ENCODE measurements at places on chromosomes 5 and 9.

DNA sequence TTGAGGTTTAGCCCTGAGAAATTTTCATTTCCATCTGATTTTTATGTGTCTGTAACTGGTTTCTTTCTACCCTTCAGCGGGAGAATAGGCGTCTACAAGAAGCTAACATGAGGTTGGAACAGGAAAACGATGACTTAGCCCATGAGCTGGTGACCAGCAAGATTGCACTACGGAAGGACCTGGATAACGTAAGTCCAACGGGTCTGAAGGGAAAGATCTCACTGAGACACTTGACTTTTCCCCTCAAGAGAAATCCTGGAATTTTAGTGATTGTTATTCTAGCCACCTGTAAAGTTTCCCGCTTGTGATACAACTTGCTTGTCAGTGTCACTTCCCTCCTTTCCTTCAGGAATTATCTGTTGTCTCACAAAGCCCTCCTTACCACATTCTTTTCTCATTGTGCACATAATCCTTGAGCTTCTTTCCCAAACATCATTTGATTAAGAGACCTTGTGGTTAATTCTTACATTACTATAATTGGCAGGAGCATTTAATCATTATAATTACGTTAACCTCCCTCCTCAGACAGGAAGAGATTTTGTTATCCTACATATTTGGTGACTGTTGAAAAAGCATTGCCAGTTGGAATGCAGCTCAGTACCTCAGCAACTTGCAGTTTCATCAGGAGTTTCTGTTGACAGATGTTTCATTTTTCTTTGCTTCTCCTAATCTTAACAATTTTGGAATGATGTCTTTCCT, 56.9 kb downstream of the GPR21 start:
- DNase-seq, result peak; percentile 10

DNA sequence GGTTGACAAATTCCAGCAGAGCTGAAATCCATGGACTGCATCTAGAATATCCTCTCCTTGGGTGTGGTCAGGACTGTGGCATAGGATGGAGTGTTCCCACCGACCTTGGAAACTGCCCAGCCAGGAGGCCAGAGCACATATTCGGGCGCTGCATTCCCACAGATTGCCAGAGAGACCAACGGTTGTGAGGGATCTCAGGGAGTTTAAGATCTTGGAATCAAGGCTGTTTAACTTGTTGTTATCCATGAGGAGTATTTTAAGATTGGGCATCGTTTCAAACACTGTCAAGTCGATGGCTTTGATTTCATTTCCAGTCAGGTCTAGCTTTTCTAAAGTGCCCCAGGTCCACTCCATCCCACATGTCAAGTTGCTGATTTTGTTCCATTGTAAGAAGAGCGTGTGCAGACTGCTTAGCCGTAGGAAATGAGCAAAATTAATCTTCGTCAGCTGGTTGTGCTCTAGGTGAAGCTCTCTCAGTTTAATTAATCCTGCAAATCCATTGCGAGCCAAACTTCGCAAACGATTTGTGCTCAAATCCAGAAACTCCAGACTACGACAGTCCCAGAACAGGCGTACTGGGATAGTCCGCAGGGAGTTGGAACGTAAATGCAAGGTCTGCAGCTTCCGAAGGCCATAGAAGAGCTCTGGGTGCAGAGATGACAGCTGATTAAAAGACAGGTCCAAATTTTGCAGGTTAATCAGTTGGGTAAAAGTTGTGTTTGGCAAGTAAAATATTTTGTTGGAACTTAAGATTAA, 1.5 kb downstream of the LRRTM2 start:
- no peak for DNase-seq

DNA sequence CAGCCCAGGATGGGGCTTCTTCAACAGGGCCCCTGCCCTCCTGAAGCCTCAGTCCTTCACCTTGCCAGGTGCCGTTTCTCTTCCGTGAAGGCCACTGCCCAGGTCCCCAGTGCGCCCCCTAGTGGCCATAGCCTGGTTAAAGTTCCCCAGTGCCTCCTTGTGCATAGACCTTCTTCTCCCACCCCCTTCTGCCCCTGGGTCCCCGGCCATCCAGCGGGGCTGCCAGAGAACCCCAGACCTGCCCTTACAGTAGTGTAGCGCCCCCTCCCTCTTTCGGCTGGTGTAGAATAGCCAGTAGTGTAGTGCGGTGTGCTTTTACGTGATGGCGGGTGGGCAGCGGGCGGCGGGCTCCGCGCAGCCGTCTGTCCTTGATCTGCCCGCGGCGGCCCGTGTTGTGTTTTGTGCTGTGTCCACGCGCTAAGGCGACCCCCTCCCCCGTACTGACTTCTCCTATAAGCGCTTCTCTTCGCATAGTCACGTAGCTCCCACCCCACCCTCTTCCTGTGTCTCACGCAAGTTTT, 23.6 kb downstream of the PCDHGC5 start:
- no peak for DNase-seq

GRCh38 chr5:154176181-154176580, 14.4 kb upstream of the GALNT10 start:
- DNase-seq, result no peak

DNA sequence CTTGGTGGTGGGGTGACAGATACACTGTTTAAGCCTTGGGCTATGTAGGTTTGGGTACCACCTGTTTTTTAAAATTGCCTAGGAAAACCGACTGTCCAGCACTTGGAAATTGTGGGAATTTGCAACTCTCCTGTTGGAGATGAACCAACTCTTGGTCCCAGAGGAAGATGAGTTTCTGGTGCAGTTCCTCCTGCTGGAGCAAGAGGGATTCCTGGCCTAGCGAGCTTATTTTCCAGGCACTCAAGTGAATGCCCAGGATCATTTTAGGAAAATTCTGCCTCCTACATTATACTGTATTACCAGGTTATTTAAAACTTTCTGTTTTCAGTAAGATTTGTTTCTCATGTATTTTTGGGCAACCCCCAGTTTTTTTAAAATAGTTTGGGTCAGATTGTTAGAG, 33.7 kb downstream of the AP3S1 start:
- DNase-seq, result no peak

GRCh38 chr5:109852371-109853155, 162.8 kb downstream of the MAN2A1 start:
- no peak for DNase-seq

GRCh38 chr5:157323107-157323706, 57.3 kb downstream of the CYFIP2 start:
- DNase-seq, result no peak

GRCh38 chr5:80141147-80141671, 106.1 kb downstream of the THBS4 start:
- no peak for DNase-seq

GRCh38 chr5:39337252-39337915, 26.9 kb downstream of the C9 start:
- no peak for DNase-seq
